HL-60 (cell line): ENCODE measurements at places on chromosomes 2 and 18.
A peak's percentile ranks its signal among the peaks of the same experiment; 100 is the strongest.

DNA sequence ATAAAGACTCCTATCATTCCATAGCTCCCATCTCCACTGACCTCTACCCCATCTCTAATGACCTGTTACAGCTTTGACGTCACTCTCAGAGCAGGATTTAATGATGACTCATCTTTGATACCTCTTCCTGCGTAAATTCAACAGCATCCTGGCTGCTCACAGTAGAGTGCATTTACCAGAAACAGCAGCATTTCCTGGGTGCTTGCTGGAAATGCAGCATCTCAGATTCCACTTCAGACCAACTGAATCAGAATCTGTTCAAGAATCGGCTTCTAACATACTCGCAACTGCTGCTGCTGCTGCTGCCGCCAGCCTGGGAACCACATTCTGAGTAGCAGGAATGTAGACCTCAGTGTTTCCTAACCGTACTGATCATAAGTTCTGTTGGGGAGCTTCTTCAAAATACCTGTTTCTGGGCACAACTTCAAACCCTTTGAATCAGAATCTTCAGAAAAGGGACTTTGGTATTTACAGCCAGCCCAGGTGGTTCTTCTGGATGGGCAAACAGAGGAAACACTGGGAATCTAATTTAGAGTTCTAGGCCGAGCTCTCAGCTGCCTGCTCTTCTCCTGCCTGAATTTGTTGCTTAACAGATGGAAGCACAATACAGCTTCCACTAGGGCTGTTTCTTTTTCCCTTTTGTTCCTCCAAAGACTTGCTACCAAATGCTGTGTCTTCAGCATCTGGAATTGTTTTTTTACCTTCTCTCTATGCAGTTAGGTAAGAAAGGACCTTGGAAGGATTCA is 241.4 kb downstream of the NCKAP5 start:
- DNase-seq: no peak

DNA sequence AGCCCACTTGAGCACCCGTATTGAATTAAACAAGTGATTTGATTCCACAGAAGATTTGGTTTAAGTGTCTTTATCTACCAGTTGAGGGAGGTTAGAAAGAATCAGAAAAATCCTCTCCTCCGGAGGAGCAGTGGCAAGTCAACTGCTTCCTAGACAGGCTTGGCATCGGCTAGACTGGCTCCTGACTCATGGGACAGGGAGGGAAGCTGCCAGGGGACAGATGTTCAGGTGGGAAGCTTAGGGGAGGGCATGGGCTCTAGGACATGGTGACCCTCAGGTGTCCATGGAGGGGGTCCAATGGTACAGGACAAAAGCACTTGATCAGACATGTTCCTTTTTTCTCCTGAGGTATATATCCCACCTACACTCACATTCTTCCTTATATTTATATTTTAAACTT is 119.3 kb upstream of the IL1R2 start:
- DNase-seq: no peak

GRCh38 chr2:219010162-219010756 is 17.0 kb upstream of the CRYBA2 start:
- no peak for DNase-seq

GRCh38 chr2:127637725-127638252 is 8.2 kb upstream of the GPR17 start:
- peak; percentile 27 for DNase-seq

DNA sequence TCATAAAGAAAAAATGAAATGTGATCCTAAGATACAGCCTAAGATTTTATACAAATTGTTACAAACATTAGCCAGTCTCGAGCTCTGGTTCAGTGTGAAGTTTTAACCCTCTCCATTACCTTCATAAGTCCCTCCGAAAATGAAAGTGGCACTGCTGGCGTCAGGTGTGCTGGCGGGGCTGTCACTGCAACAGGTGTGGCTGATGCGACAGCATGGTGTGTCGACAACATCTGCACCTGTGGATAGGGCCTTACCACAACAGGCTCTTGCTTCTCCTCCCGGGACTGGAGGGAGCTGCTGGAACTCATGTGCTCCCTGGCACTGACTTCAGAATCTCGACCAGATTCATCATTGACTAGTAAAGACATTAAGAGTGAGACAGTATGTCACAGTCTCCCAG is 10.3 kb downstream of the SAP130 start:
- no peak for DNase-seq

GRCh38 chr2:96245609-96246390 is 20.0 kb downstream of the TMEM127 start:
- DNase-seq: no peak

- DNase-seq: no peak
These were observed 75.3 kb upstream of the CHN1 start for GRCh38 chr2:175080479-175080878.

- no peak for DNase-seq
These were observed 2.0 kb downstream of the SNORC start for GRCh38 chr2:232871835-232872736.

- DNase-seq: no peak
These were observed 366.7 kb upstream of the SPHKAP start for GRCh38 chr2:228548230-228548629.

DNA sequence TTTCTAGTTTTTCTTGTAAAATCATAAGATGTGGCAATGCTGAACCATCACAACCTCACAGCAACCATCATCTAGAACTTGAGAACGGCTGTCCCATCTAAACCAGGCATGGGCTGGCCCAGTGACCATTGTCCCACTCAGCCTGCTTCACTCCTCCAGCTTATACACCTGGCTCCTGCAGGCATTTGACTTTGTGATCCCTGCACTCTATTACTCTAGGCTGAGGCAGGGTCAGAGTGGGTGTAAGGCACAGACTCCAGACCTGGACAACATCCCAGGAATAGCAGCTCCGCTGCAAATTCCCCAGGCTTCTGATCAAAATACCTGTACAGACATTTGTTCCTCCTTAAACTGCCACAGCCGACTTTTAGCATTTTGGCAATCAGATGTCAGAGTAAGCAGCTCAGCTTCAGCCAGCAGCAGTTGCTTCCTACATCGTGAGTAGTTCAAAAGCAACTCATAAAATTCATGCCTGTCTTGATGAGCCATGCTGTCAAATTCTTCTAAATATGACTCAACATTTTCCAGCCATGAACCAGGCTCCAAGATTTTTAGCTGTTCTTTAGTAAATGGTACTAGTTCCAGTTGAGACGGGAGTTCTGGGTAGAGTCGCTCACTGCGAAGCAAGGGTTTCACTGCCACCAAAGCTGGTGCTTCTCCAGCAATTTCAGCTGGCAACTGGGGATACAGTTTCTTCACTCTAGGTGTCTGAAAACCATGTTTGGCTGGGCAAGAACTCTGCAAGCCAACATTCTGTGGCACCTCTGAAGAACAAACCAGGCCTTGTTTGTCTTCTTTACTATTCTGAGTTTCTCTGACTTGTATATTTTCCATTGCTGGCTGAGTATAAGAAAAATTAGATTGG is 12.8 kb downstream of the EPG5 start:
- no peak for DNase-seq

GRCh38 chr2:199798831-199799580 is 52.0 kb downstream of the FTCDNL1 start:
- DNase-seq: no peak

GRCh38 chr2:124018890-124019289 is 6.2 kb upstream of the CNTNAP5 start:
- DNase-seq: no peak

DNA sequence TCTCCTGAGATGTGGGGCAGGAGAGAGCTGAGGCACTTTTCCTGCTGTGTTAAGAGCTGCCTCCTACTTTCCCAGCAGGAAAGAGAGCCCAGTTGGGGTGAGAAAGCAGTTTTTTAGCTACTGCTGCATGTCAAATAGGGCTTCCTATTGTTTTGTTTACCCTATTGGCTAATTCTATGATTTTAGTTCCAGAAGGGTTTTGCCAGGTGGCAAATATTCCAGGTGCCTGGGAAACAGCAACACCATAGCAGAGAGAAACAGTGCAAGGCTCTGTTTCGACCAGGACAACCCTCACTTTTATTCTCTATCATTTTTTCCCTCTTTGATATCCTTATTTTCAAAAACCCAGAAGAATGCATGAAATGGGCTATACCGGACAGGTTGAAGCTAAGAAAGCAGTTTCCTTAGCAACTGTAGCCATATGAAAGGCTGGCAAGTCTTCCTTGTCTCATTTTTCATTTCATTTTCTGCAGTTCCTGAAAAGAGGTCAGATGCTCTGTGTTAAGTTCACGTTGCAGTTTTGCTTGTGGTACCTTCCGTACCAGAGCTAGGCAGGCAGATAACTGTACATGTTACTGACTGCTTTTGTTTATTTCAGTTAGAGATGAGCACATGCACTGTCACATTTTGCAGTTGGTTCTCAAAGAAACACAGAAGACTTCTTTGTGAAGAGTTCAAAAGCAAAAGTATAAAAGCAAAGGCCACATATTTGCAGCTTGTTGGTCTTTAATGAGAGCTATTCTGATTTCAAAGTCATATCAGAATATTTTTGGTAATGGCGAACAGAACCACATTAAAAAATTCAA is 84.8 kb downstream of the AQP4 start:
- DNase-seq: no peak

- no peak for DNase-seq
These were observed 42.4 kb upstream of the MTIF2 start for GRCh38 chr2:55311444-55311870.

GRCh38 chr2:69946351-69947324 is 14.8 kb downstream of the ASPRV1 start:
- DNase-seq: peak; percentile 85

GRCh38 chr2:141411419-141411818 is 719.4 kb downstream of the LRP1B start:
- DNase-seq: no peak

- DNase-seq: no peak
These were observed 558.5 kb downstream of the CPS1 start for GRCh38 chr2:211114826-211115455.

DNA sequence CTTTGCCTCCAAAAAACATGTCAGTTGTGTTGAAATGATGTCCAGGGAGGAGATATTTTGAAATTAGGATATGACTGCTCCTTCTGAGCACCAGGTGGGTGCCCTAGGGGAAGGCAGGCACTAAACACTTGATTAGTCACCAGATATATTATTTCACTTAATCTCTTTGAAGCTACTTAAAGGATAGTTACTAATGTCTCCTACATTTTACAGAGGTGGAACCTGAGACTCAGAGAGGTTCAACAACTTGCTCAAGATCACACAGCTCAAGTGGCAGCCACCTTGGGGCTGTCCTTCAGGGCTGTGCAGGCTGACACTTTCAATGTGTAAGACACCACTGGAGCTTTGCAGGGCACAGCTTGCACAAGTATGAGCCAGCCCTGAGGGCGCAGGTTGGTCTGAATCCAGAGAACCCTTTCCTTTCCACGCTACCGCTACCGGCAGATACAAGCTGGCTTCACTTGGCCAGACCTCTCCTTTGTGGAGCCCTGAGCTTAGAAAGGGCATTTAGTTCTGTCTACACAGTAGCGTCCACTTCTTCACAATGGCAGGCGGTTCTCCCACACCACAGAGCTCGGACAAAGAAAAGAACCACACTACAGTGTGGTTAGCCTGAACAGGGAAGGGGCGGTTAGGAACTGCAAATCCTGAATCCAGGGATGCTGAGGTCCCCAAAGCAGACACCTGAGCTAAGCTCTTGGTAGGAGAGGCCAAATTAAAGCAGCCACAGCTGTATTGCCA is 16.4 kb downstream of the ALPK2 start:
- no peak for DNase-seq

- DNase-seq: no peak
These were observed 24.7 kb downstream of the BABAM2 start for GRCh38 chr2:27915191-27915590.

DNA sequence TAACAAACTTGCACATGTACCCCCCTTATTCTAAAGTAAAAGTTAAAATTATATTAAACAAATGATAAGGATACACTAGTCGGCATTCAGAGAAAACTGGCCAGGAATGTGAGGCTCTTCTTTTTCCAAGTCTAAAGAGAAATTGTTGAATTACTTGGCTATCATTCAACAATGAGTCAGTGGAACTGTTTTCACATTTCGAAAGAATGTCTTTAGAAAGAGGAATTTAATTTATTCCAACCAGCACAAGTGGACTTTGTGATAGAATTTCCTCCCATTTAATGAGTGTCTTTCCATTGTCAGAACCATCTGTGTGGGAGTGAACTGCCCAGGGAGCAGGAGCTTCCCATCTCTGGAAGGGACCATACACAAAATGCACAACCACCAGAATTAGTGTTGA is 792.2 kb downstream of the EPHA4 start:
- DNase-seq: no peak

- DNase-seq: no peak
These were observed 447.7 kb upstream of the FANCL start for GRCh38 chr2:58688813-58689212.

GRCh38 chr2:38997781-38998180 is 108.1 kb downstream of the ARHGEF33 start:
- DNase-seq: no peak

GRCh38 chr2:75130171-75130570 is 69.1 kb downstream of the TACR1 start:
- DNase-seq: no peak

- DNase-seq: no peak
These were observed 30.1 kb upstream of the MC5R start for GRCh38 chr18:13793819-13794218.

DNA sequence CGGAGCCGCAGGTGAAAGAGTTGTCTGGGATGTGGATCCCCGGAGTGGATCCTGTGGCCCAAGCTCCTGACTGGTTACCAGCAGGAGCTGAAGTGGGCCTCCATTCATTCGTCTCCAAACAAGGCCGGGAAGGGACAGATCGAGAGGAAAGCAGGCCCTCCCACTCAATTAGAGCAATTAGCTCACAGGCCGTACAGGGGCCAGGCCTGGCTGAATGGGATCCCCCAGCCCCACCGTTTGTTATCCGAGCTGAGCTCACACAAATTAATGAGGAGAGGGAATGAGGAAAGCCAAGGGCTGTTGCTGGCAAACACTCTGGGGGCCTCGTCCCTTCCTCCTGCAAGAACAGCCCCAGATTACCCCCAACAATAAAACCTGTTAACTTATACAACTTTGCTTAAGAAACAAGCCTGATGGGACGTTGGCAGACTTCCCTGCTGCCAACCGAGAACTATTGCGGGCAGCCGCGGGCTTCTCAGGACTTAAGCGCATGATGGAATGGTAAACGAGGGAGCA is 338.0 kb downstream of the BCL11A start:
- DNase-seq: no peak

DNA sequence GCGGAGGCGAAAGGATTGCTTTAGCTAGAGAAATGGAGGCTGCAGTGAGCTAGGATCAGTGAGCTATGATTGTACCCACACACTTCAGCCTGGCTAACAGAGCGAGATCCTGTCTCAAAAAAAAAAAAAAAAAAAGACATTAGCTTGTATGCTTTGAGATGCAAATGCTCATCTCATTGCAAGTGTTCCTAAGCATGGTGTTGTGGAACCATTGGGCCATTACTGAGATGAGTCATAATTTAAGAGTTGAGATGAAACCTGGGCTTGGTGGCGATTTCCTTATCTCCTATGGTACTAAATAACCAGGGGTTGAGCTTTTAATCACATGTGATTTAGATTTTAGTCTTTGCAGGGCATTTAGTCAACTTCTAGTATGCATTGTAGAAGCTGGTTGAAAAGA is 2.2 kb downstream of the PLEKHA3 start:
- DNase-seq: no peak

GRCh38 chr2:121167411-121167810 is 117.6 kb downstream of the TFCP2L1 start:
- no peak for DNase-seq

GRCh38 chr18:77679869-77680268 is 430.2 kb downstream of the GALR1 start:
- DNase-seq: no peak
